ENCODE measurements at places on chromosomes 16 and 17.

GRCh38 chr17:40242774-40243173 lies 23.7 kb downstream of the WIPF2 start:
- DNase-seq, result no peak

GRCh38 chr16:11180489-11180888 lies 75.5 kb downstream of the SOCS1 start:
- DNase-seq, result no peak

DNA sequence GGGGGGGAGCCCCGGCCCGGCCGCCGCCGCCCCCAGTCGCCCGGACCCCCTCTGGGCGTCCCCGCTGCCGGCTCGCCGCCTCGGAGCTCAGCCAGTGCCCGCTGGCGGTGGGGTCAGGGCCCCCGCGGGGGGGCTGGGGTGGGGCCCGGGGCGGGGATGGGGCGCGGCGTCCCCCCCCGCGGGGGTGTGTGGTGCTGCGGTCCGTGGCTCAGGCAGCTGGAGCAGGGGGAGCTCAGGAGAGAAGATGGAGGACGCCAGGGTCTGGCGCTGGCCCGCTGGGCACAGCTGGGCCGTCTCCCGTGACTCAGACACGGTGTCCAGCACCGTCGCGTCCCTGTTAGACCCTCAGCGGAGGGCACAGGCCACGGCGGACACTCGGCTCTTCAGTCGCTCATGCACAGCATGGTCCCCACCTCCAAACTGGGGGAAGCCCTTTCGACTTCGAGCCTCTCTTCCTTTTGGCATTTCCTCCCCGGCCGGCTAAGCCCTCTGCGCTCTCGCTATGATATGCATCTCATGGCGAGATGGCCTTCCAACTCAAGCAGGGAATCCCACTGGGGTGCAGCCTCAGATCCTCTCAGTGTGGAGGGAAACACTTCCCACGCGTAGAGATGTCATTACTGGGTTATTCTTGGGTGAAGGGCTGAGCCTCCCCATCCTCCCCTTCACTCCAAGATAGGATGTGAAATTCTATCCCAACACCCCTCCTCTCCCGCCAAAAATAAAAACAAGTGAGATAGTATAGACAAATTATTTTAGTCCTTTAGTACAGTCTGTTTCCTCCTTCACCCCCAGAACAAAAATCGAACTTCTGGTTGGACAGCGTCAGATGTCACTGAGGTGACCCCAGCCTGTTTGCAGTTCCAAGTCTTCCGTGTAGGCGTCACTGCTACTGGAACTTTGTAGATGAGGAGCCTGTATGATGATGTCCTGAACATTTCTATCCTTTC lies 522 bp upstream of the VEZF1 start:
- DNase-seq, result no peak

GRCh38 chr17:66348584-66349165 lies 46.3 kb downstream of the PRKCA start:
- no peak for DNase-seq

DNA sequence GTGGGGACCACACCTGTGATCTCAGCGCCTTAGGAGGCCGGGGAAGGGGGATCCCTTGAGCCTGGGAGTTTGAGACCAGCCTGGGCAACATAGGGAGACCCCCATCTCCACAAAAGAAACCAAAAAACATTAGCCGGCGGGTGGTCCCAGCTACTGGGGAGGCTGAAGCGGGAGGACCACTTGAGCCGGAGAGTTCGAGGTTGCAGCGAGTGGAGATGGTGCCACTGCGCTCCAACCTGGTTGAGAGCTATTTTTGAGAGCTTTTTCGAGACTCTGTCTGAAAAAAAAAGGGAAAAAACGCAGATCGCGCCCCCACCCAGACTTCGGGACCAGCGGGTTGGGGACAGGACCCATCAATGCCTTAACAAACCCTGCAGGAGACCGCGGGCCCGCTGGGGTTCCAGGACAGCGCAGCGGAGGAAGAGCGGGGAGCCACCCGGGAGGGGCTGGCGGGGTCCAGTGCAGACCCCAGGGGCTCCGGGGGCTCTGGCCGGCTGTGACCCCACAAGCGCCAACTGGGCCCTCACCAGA lies 762 bp upstream of the BAIAP3 start:
- no peak for DNase-seq

GRCh38 chr16:70740914-70741782 lies 55.3 kb upstream of the MTSS2 start:
- no peak for DNase-seq
